Naive thymus-derived CD8-positive, alpha-beta T cell (primary cell): ENCODE measurements at places on chromosomes 5 and 9. TPM values are rescaled to one million over a fixed set of nuclear protein-coding genes. Genes with fewer than 3 reads are reported as not detected.

GRCh38 chr9:15205632-15206420 lies 101.2 kb downstream of the TTC39B start:
- DNase-seq, result no peak

- peak; percentile 17 for DNase-seq
Observed at GRCh38 chr5:122704247-122705036, 70.4 kb upstream of the SNX2 start.

The PLPPR1 gene
- total RNA-seq, result not detected

DNA sequence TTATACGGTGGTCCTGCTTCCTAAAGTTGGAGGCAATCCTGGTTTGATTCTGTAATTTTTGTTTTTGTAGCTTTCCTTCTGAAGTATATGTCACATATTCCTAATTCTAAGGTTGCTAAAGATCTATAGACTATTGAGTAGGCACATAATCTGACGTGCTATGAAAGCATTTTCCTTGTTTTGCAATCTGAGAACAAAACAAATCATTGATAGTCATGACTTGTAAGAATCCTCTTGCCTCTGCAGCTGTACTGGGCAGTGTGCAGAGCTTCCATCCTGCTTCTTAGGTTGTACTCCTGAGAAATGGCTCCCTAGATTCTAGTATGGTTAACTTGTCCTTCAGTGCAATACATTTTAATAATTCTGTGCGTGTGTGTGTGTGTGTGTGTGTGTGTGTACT lies 35.4 kb downstream of the SEMA6A start:
- no peak for DNase-seq

The TSSK1B gene
- not detected for total RNA-seq

- no peak for DNase-seq
Observed at GRCh38 chr5:41558295-41558694, 47.9 kb upstream of the PLCXD3 start.

GRCh38 chr9:76573905-76574760 lies 115.2 kb downstream of the GCNT1 start:
- no peak for DNase-seq

DNA sequence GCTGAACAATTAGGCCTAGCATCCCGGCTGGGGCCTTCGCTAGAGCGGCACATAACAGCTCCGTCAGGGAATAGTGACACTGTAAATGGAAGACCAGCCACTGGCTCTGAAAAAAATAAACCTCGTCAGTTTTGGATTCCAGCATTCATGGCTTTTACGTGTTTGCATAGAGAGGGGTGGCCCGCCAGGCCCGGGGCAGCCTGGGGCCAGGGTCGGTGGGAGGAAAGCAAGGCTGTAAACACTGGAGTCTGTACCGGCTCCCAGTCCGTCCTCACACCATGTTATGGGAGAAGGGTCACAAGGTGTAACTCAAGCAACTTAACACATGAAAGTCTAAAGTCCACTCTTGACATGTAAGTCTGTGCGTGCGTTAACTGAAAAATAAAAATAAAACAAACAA lies 11.2 kb downstream of the CCNI2 start:
- DNase-seq, result no peak

- peak; percentile 38 for DNase-seq
Observed at GRCh38 chr5:77379558-77380061, 112.5 kb downstream of the WDR41 start.

- DNase-seq, result no peak
Observed at GRCh38 chr9:7033076-7034045, 275.6 kb downstream of the KDM4C start.

- DNase-seq, result no peak
Observed at GRCh38 chr5:180792287-180792964, 10.2 kb downstream of the MGAT1 start.

The IRX2 gene
- total RNA-seq, result not detected

The NXNL2 gene
- not detected for total RNA-seq
